ENCODE measurements at places on chromosomes 5 and 9.

DNA sequence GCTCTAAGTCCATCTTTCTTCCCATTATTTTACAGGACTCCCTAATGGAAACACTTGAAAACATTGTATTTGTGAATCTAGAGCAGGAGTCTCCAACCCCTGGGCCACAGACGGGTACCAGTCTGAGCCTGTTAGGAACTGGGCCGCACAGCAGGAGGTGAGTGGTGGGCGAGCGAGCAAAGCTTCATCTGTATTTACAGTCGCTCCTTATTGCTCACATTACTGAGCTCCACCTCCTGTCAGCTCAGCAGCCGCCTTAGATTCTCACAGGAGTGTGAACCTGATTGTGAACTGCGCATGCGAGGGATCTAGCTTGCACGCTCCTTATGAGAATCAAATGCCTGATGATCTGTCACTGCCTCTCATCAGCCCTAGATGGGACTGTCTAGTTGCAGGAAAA lies 111.0 kb downstream of the MED27 start:
- DNase-seq = no peak

DNA sequence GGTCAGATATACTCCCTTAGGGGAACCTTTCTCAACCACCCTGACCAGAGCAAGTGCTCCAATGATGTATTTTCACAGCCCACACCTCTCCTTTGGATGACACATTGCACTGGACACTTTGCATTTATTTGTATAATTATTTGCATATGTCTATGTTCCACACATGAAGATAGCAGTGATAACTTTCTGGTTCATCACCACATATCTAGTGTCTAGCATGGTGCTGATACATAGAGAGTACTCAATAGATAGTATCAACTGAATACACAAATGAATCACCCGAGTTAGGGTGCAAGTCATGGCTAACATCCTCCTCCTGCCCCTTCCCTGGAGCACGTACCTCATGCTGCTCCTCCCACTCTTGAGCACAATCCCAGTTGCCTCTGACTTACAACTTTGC lies 617.6 kb downstream of the EBF1 start:
- no peak for DNase-seq

GRCh38 chr5:73126381-73126780 lies 6.0 kb downstream of the TMEM171 start:
- no peak for DNase-seq

GRCh38 chr9:23672151-23672550 lies 153.9 kb downstream of the ELAVL2 start:
- DNase-seq = no peak

GRCh38 chr5:40410964-40411635 lies 268.6 kb upstream of the PTGER4 start:
- no peak for DNase-seq

GRCh38 chr9:98667005-98667640 lies 41.6 kb downstream of the GABBR2 start:
- no peak for DNase-seq

DNA sequence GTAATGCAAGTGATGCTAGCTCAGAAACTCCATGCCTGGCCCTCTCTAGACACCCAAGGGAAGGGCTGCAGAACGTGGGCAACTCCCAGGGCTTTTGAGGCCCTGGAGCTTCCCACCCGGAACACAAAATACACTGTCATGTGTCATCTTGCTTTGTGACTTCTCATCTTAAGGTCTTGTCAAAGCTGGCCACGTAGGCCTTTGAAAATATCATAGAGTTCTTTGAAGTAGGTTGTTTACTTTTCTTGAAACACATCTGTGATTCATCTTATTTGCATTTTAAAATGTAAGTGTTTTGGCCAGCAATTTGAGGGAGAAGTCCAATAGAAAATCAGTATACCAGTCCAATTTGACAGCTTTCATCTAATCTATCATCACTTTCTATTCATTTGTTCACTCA lies 40.2 kb upstream of the PALM2AKAP2 start:
- no peak for DNase-seq

- no peak for DNase-seq
Observed at GRCh38 chr5:124705577-124705976, 40.9 kb downstream of the ZNF608 start.

- no peak for DNase-seq
Observed at GRCh38 chr9:15433661-15434060, 11.0 kb downstream of the SNAPC3 start.

DNA sequence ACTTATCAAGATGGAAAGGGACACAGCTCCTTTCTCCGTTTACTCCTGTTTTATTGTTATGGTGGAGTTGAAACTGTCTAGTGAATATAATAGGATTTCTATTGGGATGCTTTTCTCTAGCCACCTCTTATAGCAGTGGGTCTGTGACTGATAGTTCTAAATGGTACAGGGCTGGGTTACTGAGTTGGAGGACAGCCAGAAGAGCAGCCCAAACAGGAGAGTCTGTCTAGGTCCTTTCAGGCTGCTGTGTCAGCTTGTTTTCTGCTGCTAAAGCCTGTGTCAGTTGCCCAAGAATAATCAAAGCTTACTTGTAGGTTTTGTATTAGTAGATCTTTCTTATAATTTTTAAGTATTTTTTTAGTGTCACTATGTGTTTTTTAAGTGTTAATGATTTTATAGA lies 356.0 kb upstream of the SEMA6A start:
- DNase-seq = no peak

- no peak for DNase-seq
Observed at GRCh38 chr9:24776226-24776625, 230.5 kb upstream of the IZUMO3 start.

DNA sequence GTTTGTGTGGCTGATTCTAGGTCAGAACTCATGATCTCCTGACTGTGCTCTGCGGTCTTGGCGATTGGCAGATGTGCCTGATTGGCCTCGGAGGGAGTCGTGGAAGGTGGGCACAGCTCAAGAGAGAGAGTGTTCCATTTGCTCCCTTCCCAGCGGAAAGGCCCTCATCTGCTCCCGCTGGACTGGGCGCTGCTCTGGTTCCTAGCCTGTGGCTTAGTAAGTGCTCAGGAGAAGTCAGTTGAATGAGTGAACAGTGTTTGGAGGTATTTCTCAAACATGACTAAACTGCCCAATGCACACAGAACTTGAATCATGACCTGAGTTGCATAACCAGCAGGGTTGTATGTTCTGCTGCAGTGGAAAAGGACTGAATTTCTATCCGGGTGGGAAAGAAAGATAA lies 120.2 kb upstream of the PITX1 start:
- DNase-seq = no peak

DNA sequence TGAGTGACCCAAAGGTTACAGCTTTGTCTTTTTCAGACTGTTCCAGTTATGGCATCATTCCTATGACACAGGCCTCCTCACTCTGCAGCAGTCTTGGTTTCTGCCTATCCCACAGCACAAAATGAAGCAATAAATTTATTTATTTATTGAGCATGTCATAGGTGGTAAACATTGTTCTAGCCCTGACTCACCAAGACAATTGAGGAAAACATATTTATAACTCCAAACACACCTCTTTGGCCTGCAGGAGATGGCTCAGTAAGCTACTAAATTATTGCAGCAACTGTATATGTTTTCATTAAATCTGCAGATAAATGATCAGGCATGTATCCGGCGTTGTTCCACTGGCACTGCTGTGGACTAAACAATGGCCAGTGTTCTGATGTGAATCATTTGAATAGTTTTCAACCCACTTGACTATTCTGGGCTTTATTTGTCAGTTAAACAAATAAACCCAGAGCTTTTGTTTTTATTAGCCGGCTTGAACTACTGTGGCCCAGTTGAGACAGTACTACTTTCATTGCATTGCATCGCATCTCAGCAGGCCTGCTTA lies 83.2 kb downstream of the FOXD1 start:
- no peak for DNase-seq

- DNase-seq = no peak
Observed at GRCh38 chr5:92599217-92599810, 981.7 kb downstream of the NR2F1-AS1 start.

- DNase-seq = no peak
Observed at GRCh38 chr9:79573412-79573923, 1.7 kb downstream of the TLE4 start.

- DNase-seq = no peak
Observed at GRCh38 chr5:82421119-82421518, 143.0 kb upstream of the RPS23 start.

DNA sequence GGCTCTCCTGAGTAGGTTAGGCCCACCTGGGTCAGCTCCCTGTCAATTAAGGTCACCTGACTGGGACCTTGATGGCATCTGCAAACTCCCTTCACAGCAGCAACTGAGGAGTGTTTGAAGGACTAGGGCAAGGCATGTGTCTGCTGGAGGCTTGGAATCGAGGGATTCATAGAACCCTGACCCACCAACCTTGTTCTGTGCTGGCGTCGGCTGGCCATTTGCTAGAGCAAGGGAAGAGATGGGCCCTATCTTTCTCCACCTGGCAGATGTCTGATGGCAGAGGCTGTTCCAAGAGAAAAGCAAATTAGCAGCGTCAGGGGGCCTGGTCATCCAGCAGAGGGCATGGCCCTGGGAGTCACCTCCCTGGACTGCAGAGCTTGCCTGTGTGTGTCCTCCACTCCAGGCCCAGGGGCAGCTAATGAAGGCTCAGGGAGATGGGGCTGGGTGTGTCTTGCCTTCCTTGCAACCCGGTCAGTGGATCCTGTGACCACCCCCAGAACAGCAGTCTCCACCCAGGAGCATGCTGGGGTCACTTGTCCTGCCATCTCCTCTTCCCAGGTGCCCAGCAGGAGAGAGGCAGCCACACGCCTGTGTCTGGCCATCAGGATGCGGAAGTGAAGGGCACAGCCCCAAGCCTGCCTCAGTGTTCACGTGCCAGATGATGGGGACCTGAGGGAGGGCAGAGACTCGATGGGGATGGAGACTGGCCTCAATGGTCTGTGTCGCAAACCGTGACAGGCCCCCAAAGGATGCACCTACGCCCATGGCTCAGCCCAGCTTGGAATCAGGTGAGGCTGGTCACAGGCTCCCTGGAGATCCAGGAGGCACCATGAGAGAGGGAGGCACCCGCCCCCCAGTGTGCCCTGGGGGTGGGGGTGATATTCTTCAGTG lies 53.9 kb downstream of the BARX1 start:
- DNase-seq = no peak

DNA sequence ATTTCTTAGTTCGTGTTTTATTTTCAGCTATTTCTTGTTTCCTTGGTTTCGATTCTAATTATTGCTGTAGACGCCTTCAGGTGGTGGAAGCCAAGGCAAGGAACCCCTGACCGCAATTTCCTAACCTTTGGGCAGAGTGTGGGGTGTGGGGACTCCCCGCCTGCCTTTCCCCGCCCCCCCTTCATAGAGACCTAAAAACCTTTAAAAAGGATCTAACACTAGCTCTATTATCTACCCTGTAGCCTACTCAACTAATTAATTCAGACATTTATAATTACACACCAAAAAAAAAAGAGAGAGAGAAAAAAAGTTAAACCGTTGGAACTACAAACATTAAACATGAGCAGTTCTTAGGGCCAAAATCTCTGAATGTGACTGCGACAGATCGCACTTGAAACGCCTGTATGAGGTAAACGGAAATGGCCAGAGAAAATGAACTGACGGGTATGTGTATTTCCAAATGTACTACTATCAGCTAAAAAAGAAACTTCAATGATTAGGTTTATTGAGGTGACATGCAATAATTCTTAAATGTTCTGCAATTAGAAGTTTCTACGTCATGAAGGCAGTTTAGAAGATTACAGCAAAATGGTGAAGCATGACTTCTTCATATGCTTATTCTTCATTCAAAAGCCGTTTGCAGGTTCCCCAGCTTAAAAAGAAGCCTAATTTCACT lies 19.0 kb upstream of the FER start:
- DNase-seq = peak; percentile 19

DNA sequence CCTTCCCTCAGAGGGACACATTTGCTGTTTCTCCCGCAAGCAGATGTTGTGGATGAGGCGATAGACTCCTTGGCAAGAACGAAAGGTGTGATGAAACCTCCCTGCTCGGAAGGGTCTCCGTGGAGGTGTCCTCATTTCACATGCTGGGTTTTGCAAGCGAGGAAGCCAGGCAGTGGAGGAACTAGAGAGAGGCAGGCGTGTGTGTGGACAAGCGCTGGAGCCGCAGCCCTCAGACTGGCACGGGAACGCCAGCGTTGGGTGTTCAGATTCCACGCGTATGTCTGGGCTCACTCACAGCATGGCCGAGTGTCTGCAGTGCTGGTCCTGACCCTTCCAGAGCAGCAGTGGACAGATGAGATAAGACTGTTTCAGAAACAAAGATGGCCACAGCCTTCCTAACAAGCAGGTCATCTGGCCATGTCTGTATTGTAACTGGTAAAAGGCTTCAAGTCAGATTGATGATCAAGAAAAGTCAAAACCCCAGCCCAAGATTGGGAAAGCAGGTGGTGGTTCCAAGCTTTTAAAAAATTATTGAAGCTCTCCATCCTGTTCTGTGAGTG lies 35.0 kb upstream of the NCS1 start:
- no peak for DNase-seq

GRCh38 chr9:68897577-68898145 lies 116.3 kb downstream of the PRKACG start:
- DNase-seq = no peak

DNA sequence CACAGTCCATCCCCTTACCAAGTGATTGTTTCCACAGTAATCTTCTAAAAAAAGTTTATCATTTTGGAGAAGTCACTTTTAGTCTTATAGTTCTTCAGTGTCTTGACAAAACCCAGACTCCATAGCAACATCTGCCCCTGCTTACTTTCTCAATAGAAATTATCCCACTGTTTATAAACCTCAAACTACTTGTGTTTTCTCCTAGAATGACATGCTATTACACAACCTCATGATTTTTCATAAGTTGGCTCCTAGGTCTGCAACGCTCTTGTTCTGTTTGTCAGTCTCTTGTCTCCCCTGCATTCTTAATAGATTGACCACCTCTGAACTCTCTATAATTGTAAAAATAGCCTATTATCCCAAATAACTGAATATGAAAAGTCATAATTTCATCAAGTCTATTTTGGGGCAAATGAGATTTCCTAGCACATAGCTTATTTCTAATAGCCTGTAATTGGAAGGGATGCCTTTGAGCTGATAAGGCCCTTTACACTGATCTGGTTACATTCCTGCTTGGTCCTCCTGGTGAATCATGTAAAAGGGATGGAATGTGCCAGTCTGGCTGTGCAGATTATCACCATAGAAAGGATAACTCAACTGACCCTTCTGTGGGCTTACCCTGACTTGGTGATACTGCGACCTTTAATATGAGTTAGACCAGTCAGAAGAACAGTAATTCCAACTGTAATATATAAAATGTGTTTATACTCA lies 69.6 kb downstream of the CHSY3 start:
- DNase-seq = no peak

DNA sequence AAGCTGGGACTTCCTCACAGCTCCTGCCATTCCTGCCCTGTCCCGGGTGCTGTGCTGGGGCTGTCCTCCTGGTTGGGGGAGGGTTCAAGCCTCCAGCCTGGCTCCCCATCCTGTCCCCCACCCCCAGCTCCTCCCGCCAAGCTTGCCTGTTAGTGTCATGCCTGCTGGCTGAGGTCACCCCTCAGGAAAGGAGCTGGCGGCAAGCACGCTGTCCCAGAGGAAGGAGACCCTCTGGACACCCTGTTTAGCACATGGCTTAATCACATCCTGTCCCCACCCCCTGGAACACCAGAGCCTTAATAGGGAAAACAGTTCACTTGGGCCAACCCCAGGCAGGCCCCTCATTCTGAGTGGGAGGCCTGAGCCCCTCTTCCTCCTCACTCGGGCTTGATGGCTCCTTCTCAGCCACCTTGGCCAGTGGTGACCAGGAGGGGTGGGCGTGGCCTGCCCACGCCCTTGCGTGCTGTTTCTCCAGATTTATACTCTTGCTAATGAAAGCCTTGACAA lies 9.2 kb upstream of the PHYHD1 start:
- no peak for DNase-seq

- DNase-seq = no peak
Observed at GRCh38 chr5:141508798-141509611, 20.1 kb downstream of the PCDHGC5 start.
